ENCODE measurements at places on chromosomes 3 and 15. TPM values are rescaled to one million over a fixed set of nuclear protein-coding genes. Genes with fewer than 3 reads are reported as not detected.

MLF1 gene
- total RNA-seq, result 9.8 TPM

AGBL1 gene
- total RNA-seq, result not detected

CHDH gene
- 1.7 TPM for total RNA-seq

CAMK2N2 gene
- total RNA-seq, result not detected

DUOXA2 gene
- 1.5 TPM for total RNA-seq

- H3K27me3 ChIP-seq, result no peaks in the 10 kb centered on the region
- no peaks in the 10 kb centered on the region for H3K36me3 ChIP-seq
- no peak overlapping the region for H3K4me3 ChIP-seq
- peaks cover 53% of the 10 kb centered on the region for H3K4me1 ChIP-seq
Observed at GRCh38 chr15:52673734-52674133, 5.5 kb downstream of the ATOSA start.

DNA sequence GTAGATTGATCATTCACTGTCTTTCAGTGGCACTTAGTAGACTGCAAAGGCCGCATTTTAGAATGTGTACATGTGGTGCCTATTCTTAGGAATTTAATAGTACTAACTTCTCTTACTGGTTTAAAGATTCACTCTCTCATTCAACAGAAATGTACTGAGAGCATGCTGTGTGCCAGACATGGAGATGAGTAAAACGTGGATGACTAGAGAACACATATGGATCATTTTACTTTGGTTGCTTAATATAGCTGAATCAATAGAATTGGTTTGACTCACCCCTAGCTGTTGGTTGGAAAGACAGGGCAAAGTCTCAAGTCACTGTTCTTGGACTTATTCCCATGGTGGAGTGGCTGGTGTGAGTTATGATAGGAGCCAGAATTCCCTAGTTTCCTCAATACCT lies 109.1 kb upstream of the TNFAIP8L3 start:
- H3K4me3 ChIP-seq, result no peak overlapping the region
- H3K4me1 ChIP-seq, result no peaks in the 10 kb centered on the region
- no peaks in the 10 kb centered on the region for H3K27me3 ChIP-seq
- H3K36me3 ChIP-seq, result no peaks in the 10 kb centered on the region
- DNase-seq, result no peak

GRCh38 chr3:40939030-40939740 lies 260.1 kb upstream of the CTNNB1 start:
- H3K27me3 ChIP-seq, result no peaks in the 10 kb centered on the region
- H3K36me3 ChIP-seq, result no peaks in the 10 kb centered on the region
- no peak for DNase-seq
- H3K4me1 ChIP-seq, result peaks cover 17% of the 10 kb centered on the region

- H3K27ac ChIP-seq, result no peak overlapping the region
- no peak overlapping the region for H3K4me3 ChIP-seq
- DNase-seq, result no peak
- H3K27me3 ChIP-seq, result no peaks in the 10 kb centered on the region
- H3K4me1 ChIP-seq, result peaks cover 15% of the 10 kb centered on the region
- no peaks in the 10 kb centered on the region for H3K36me3 ChIP-seq
Observed at GRCh38 chr15:39438799-39439592, 141.9 kb upstream of the THBS1 start.

- DNase-seq, result no peak
- H3K27me3 ChIP-seq, result no peaks in the 10 kb centered on the region
- no peaks in the 10 kb centered on the region for H3K36me3 ChIP-seq
- H3K27ac ChIP-seq, result peak overlapping the region; percentile 16
Observed at GRCh38 chr3:146139586-146140110, 21.3 kb downstream of the PLOD2 start.

GRCh38 chr3:34837848-34838741 lies 801.2 kb upstream of the ARPP21 start:
- no peaks in the 10 kb centered on the region for H3K4me1 ChIP-seq
- H3K4me3 ChIP-seq, result no peak overlapping the region
- no peaks in the 10 kb centered on the region for H3K36me3 ChIP-seq
- no peaks in the 10 kb centered on the region for H3K27me3 ChIP-seq
- no peak overlapping the region for H3K27ac ChIP-seq

DNA sequence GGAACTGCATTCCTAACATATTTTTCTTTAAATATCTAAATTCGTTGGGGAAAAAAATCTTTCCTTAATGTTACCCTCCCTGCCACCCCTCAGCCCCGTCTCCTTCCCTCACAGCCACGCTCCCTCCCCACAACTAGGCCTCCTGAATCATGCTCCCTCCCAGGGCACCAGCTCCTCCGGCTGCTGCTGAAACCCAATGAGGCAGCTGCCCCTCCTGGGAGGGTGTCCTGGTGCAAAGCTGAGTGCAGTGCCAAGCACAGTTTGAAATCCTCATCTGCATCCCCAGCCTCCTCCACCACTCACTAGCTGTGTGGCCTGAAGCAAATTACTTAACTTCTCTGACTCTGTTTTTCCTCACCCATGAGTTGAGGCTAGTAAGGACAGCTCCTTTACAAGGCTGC lies 2.7 kb upstream of the NR2E3 start:
- H3K4me1 ChIP-seq, result no peaks in the 10 kb centered on the region
- DNase-seq, result no peak
- H3K36me3 ChIP-seq, result no peaks in the 10 kb centered on the region

GRCh38 chr3:86563400-86563970 lies 427.5 kb downstream of the VGLL3 start:
- H3K27ac ChIP-seq, result no peak overlapping the region
- no peaks in the 10 kb centered on the region for H3K27me3 ChIP-seq
- no peaks in the 10 kb centered on the region for H3K4me1 ChIP-seq
- no peaks in the 10 kb centered on the region for H3K36me3 ChIP-seq

- DNase-seq, result no peak
- no peaks in the 10 kb centered on the region for H3K27me3 ChIP-seq
- no peak overlapping the region for H3K27ac ChIP-seq
Observed at GRCh38 chr3:192986379-192986778, 68.7 kb upstream of the MB21D2 start.

DNA sequence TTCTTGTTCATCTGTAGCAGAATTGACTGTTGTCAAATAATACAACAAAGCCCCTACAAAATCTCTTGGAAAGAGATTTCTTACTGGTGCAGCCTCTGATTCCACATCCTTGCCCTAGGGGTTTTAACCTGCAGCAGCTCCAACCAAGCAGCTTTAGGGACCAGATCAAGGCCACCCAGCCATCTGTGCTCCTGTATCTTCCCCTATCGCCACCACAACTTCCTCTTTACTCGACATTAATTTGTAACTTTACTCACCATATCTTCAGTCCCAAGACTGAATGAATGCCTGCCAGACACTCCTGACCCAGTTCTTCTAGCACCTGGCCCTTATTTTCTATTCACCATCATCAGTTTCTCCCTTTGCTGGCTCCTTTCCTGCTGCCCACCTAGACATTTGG lies 156.6 kb upstream of the IL12A start:
- no peaks in the 10 kb centered on the region for H3K36me3 ChIP-seq
- peaks cover 31% of the 10 kb centered on the region for H3K4me1 ChIP-seq
- DNase-seq, result no peak
- no peaks in the 10 kb centered on the region for H3K27me3 ChIP-seq

DNA sequence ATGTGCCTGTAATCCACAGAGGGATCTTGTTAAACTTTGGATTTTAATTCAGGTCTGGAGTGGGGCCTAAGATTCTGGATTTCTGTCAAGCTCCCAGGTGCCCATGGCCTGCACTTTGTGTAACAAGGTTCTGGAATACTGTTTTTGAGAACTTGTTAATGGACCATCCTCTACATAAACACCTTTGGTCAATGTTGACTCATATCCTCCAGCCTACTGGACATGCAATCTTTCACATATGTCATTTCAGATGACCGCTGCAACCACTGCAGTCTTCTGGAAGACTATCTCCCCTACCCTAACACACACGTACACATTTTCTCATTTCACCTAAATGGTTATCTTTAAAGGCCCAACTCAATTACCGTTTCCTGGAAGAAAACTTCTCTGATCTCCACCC lies 302.1 kb upstream of the TPRG1 start:
- no peaks in the 10 kb centered on the region for H3K4me1 ChIP-seq
- H3K27me3 ChIP-seq, result no peaks in the 10 kb centered on the region
- no peak overlapping the region for H3K27ac ChIP-seq
- H3K4me3 ChIP-seq, result no peak overlapping the region
- H3K36me3 ChIP-seq, result peaks cover 2% of the 10 kb centered on the region

- peaks cover 7% of the 10 kb centered on the region for H3K4me1 ChIP-seq
- H3K4me3 ChIP-seq, result no peak overlapping the region
- H3K36me3 ChIP-seq, result no peaks in the 10 kb centered on the region
- no peak overlapping the region for H3K27ac ChIP-seq
Observed at GRCh38 chr3:71260782-71261181, 322.7 kb downstream of the FOXP1 start.

GRCh38 chr3:68662176-68662575 lies 270.2 kb downstream of the TAFA4 start:
- DNase-seq, result no peak
- no peak overlapping the region for H3K27ac ChIP-seq
- H3K4me3 ChIP-seq, result no peak overlapping the region
- H3K4me1 ChIP-seq, result no peaks in the 10 kb centered on the region
- no peaks in the 10 kb centered on the region for H3K36me3 ChIP-seq
- H3K27me3 ChIP-seq, result no peaks in the 10 kb centered on the region

GRCh38 chr15:60165111-60165510 lies 161.0 kb downstream of the FOXB1 start:
- H3K4me3 ChIP-seq, result no peak overlapping the region
- no peaks in the 10 kb centered on the region for H3K36me3 ChIP-seq
- no peak overlapping the region for H3K27ac ChIP-seq
- H3K27me3 ChIP-seq, result no peaks in the 10 kb centered on the region

- H3K4me3 ChIP-seq, result no peak overlapping the region
- peak overlapping the region; percentile 79 for H3K27ac ChIP-seq
- H3K36me3 ChIP-seq, result no peaks in the 10 kb centered on the region
- no peak for DNase-seq
- H3K4me1 ChIP-seq, result peaks cover 50% of the 10 kb centered on the region
Observed at GRCh38 chr15:77499087-77499760, 78.5 kb downstream of the HMG20A start.

DNA sequence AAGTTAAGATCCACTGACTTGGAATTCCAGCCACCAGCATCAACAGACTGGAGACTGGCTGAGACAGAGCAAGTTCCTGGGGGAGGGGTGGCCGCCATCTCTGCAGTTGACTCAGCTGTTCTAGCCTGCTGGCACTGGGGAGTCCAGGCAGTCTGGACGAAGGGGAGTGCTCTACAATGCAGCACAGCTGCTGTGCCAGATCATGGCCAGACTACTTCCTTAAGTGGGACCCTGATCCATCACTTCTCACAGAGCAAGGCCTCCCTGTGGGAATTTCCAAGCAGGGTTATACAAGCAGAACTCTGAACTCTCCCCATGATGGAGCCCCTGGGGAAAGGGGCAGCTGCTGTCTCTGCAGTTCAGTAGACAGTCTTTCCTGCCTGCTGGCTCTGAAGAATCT lies 35.2 kb downstream of the PYGO1 start:
- no peak overlapping the region for H3K4me3 ChIP-seq
- no peaks in the 10 kb centered on the region for H3K27me3 ChIP-seq

GRCh38 chr15:81195339-81195864 lies 1.3 kb upstream of the IL16 start:
- no peak overlapping the region for H3K4me3 ChIP-seq
- no peak for DNase-seq
- H3K27me3 ChIP-seq, result no peaks in the 10 kb centered on the region
